Panc1 (cell line): ENCODE measurements at places on chromosomes 13 and 19.
A peak's percentile ranks its signal among the peaks of the same experiment; 100 is the strongest.

GRCh38 chr19:35414442-35414841 is 33.6 kb upstream of the FFAR2 start:
- no peak for DNase-seq

GRCh38 chr13:39623466-39623865 is 20.5 kb upstream of the LHFPL6 start:
- DNase-seq = no peak

GRCh38 chr19:17264641-17264979 is at the start of gene USHBP1:
Gene USHBP1, minus strand, starts transcription at chr19:17264745. Its CDS starts 446 bp downstream, at chr19:17264299.
- no peak for DNase-seq

- DNase-seq = no peak
Observed at GRCh38 chr13:111360452-111360851, 40.0 kb downstream of the TEX29 start.

DNA sequence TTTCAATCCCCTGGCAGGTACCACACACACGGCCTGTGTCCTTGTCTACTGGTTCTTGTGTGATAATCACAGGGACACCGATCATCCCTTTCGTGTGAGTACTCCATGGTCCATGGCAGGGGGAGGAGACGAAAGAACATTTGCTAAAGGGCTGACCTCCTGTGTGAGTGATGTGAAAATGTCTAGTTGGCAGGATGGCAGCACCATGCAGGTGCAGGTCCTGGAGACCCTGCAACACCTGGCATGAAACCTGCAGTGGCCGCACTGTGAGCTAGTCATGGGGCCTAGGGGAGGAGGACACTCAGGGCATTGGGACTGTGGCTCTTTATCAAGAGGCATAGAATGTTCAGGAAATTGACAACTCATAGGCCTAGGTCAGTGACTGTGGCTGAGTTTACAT is 22.9 kb upstream of the LGALS14 start:
- no peak for DNase-seq

- DNase-seq = peak; percentile 79
Observed at GRCh38 chr13:75365724-75366173, 116.2 kb downstream of the TBC1D4 start.

DNA sequence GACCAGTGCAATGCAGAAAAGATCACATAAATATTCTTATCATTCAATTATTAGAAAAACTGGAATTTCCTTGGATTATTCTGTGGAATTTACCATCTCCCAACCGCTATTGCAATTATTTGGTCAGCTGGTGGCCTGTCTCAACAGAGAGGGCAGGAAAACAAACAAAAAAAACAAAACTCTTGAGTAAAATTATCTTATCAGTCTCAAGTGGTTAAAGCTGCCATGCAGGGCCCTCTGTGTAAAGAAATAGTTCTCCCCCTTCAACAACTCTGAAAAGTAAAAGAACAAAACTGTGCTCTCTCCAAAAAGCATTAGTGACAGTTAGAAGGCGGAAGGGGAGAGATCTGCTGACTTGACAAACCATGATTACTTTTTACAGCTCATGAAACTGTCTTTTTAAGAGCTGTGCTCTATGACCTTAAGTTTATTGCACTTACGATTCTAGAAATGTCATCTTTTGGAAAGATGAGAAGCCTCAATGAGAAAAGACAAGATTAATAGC is 152.3 kb downstream of the DLEU7 start:
- no peak for DNase-seq

DNA sequence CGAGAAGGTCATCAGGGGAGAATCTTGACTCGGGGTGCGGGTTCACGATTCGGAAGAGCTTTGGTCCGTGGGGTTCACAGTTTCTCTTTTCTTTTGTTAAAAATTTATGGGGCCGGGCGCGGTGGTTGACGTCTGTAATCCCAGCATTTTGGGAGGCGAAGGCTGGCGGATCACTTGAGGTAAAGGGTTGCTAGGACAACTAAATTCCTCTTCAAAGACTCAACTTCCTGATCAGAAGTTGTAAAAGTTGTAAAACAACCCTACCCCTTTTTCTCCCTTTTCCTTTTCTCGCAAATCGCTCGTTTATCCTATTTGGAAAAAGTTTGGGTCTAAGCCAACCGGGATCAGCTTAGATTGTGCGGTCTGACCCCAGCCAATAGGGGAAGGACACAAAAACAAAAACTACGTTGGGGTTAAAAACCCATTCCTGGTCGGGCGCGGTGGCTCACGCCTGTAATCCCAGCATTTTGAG is 673 bp downstream of the ZNF486 start:
- no peak for DNase-seq

DNA sequence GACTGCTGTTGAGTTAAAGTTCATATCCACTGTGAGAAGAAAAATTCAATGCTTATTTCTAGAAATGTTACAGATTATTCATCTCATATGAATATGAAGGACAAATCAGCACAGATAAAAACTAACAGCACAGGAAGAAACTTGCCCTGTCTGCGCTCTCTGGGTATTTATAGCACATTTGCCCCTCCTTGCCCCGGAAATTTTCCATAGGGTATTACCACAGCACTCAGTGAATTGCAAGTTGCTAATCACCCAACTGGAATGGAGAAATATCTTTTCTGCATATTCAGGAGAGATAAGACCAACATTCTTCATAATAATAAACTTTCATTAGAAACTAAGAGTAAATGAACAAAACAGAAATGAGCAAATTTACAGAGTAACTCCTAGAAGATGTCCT is 318.0 kb upstream of the KLF12 start:
- no peak for DNase-seq

GRCh38 chr13:67855741-67856238 is 625.7 kb upstream of the PCDH9 start:
- no peak for DNase-seq

- no peak for DNase-seq
Observed at GRCh38 chr13:54241719-54242118, 1213.1 kb downstream of the OLFM4 start.

DNA sequence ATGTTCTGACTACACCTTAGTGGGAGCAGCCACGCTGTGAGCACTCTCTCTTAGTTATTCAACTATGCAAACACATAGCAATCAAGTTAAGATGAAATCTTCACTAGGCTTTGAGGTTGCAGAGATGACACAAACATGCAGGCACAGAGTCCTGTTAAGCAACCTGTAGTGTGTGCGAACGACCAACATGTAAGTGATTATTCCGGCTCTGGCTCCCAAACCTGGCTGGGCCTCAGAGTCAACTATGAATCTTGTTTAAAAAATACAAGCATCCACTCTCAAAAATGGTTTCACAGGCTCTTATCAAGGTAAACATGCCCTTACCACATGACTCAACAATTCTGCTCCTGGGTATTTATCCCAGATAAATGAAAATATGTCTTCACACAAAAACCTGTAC is 91.4 kb downstream of the IRS2 start:
- DNase-seq = no peak

DNA sequence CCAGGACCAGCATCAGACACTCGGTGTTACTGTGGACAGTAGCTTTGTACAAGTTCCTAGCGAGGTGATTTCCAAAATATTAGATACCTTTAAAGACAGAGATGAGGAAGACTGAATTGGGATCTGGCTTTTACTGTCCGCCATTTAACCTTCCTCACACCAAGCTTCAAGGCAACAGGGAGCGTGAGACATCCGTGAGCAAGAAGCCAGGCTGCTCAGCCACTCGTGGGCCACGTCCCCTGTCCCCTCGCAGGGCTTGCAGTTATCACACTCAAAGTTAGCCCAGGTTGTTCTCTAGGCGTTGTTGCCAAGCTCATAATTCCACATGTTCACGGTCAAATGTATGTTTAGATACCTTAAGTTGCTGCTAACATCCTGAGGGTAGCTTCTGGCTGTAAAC is 102.9 kb downstream of the COL4A2 start:
- DNase-seq = no peak

DNA sequence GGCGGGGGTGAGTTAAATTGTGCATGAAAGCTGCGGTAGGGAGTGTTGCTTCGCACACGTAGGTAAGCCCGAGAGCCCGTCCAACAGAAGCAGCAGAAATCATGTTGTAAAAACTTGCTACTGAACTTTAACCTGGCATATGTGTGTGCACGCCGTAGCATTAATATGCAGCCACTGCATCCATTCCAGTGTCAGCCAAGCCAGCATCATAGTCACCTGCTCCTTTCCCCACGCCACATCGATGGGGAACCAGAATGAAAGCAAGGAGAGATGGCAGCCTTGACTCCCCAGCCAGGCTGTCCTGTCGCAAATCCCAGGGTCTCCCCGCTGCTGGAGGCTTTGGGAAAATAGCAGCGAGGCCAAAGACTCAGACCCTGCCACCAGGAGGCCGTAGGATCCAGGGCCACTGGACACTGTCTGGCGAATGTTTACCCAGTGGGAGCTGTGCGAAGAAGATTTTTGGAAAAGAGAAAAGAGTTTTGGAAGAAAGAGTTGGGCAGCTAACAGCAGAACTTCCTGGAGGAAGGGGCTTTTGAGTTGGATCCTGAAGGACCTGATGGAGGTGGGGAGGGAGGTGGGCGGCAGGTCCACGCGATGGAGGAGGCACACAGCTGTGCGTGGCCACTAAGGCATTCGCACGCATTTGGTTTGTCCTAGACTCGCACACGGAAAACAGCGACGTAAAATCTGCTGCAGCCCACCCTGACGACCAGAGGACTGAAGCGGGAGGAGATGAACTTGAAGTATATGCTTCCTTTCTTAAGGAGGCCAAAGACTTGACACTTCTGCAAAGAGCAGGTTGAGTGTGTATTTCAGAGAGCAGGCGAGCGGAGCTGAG is 48.7 kb upstream of the RANBP3 start:
- DNase-seq = no peak

GRCh38 chr13:100815476-100816046 is 141.0 kb upstream of the TMTC4 start:
- DNase-seq = no peak
